ENCODE measurements at places on chromosomes 1 and 21. TPM values are rescaled to one million over a fixed set of nuclear protein-coding genes. Genes with fewer than 3 reads are reported as not detected.

BSND gene
- total RNA-seq = not detected

DNA sequence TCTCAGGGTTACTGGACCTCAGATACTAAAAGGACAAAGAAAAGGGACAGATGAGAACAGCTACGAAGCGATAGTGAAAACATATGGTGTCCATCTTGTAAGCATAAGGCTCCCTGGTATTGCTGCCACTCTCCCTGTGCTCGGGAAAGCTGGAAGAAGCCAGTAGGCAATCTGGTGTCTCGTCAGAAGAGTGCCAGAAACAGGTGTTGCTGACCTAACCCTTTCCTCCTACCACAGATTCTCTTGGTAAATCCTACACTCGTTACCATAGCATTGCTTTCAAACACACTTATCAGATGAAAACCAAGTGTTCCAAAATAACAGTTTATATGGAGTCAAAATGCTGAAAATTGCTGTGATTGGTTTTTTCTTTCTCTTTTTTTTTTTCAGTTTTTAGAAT is 146.3 kb downstream of the NRIP1 start:
- H3K4me3 ChIP-seq = no peak overlapping the region
- no peak for DNase-seq
- no peaks in the 10 kb centered on the region for H3K4me1 ChIP-seq
- no peak overlapping the region for H3K27ac ChIP-seq
- H3K36me3 ChIP-seq = no peaks in the 10 kb centered on the region

OR2G6 gene
- total RNA-seq = not detected

GRCh38 chr21:35974775-35975174 is 85.6 kb downstream of the SETD4 start:
- no peak overlapping the region for H3K4me3 ChIP-seq
- no peak for DNase-seq
- H3K27ac ChIP-seq = no peak overlapping the region
- H3K4me1 ChIP-seq = peaks cover 4% of the 10 kb centered on the region

UMODL1 gene
- total RNA-seq = 1.9 TPM

PDPN gene
- total RNA-seq = 56.5 TPM

RAB25 gene
- 94.8 TPM for total RNA-seq

PADI1 gene
- not detected for total RNA-seq

Measured in upper lobe of left lung (tissue), 6 donors.